ENCODE measurements at places on chromosomes 3 and 15. TPM values are rescaled to one million over a fixed set of nuclear protein-coding genes. Genes with fewer than 3 reads are reported as not detected.

ANKUB1 gene
- total RNA-seq, result not detected

PIGZ gene
- total RNA-seq, result 3.5 TPM

TMEM212 gene
- total RNA-seq, result not detected

PAK6 gene
- total RNA-seq, result 0.31 TPM

MYO9A gene
- 39.2 TPM for total RNA-seq

FAM3D gene
- total RNA-seq, result not detected

SRPRB gene
- 22.9 TPM for total RNA-seq

UBL7 gene
- 79.9 TPM for total RNA-seq

- peaks cover 3% of the 10 kb centered on the region for H3K27me3 ChIP-seq
- peaks cover 5% of the 10 kb centered on the region for H3K36me3 ChIP-seq
These were observed 11.1 kb upstream of the RPP25 start for GRCh38 chr15:74967670-74968069.

DNA sequence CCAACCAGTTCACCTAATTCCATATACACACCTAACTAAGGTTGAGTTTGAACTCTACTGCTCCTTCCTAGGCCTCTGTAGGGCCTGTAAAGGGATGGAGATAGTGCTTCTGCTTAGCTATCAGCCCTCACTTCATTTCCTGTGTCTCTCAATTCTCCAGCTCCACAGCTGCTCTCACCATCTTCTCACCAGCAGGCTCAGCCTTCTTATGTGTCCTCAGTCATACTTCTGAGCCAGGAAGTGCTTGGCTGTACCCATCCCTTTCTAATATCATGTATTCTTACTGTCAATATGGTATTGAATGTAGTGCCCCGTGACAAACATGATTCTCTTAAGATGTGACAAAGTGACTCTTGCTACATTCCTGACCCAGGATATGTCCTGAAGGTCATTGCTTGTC is 116.9 kb downstream of the SLC9A9 start:
- no peak overlapping the region for H3K27ac ChIP-seq
- no peak overlapping the region for H3K4me3 ChIP-seq
- peaks cover 6% of the 10 kb centered on the region for H3K27me3 ChIP-seq
- DNase-seq, result no peak

- peak overlapping the region; percentile 25 for H3K27ac ChIP-seq
- peak overlapping the region; percentile 56 for H3K4me3 ChIP-seq
- no peak for DNase-seq
- H3K4me1 ChIP-seq, result peaks cover 5% of the 10 kb centered on the region
These were observed 1.8 kb upstream of the PLA2G4B start for GRCh38 chr15:41836713-41837454.

DNA sequence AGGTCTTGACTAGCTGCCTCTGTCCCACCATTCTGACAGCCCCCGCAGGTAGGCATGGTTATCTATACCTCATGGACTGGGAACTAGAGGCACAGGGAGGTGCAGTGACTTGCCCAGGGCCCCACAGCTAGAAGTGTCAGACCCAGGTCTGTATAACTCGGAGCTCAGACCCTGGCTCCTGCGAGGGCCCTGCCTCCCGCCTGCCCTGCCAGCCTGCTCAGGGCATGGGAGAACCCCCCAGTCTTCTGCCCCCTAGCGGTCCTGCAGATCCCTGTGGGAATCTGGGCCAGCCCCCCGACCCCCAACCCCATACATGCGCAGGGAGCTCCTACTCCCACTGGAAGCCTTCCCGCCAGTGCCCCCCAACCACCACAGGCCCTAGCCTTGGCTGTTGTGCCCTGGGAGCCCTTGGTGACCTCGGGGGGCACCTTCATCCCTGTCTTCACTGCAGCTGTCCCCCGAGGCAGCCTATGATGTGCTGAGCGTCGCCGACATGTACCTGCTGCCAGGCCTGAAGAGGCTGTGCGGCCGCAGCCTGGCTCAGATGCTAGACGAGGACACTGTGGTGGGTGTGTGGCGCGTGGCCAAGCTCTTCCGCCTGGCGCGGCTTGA is 6.9 kb downstream of the ABTB1 start:
- peaks cover 4% of the 10 kb centered on the region for H3K36me3 ChIP-seq
- H3K4me1 ChIP-seq, result peaks cover 4% of the 10 kb centered on the region
- peaks cover 7% of the 10 kb centered on the region for H3K27me3 ChIP-seq
- peak; percentile 46 for DNase-seq

DNA sequence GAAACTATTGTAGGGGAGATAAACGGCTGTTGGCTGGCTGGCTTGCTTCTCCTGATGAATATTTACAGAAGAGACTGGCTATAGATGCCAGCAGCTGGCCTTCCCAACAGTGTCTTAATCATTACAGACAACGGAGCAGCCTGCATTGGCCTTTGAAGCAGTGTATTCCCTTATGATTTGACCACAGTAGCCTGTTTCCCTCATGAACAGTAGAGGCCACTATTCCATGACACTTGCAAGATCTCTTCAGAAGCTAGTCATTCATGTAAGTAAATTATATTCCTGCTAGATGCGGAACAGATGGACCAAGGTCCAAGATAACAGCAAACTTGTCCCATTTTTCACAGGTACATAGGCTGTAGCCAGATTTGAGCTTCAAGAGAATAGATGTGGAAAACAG is 47.3 kb downstream of the TMCO5A start:
- H3K27ac ChIP-seq, result no peak overlapping the region
- H3K27me3 ChIP-seq, result peaks cover 2% of the 10 kb centered on the region
- no peaks in the 10 kb centered on the region for H3K4me1 ChIP-seq
- no peaks in the 10 kb centered on the region for H3K36me3 ChIP-seq

- H3K27ac ChIP-seq, result no peak overlapping the region
- no peak for DNase-seq
- no peak overlapping the region for H3K4me3 ChIP-seq
- H3K4me1 ChIP-seq, result peaks cover 7% of the 10 kb centered on the region
- H3K27me3 ChIP-seq, result peaks cover 1% of the 10 kb centered on the region
These were observed 37.2 kb upstream of the TM4SF1 start for GRCh38 chr3:149414557-149415231.

GRCh38 chr3:178420033-178420432 is 116.2 kb upstream of the KCNMB2 start:
- H3K4me3 ChIP-seq, result no peak overlapping the region
- no peaks in the 10 kb centered on the region for H3K36me3 ChIP-seq
- H3K4me1 ChIP-seq, result no peaks in the 10 kb centered on the region
- H3K27me3 ChIP-seq, result no peaks in the 10 kb centered on the region
- no peak for DNase-seq

- H3K4me3 ChIP-seq, result no peak overlapping the region
- H3K36me3 ChIP-seq, result no peaks in the 10 kb centered on the region
- peaks cover 14% of the 10 kb centered on the region for H3K4me1 ChIP-seq
- no peak for DNase-seq
These were observed 105.4 kb downstream of the CLASP2 start for GRCh38 chr3:33612607-33613006.

DNA sequence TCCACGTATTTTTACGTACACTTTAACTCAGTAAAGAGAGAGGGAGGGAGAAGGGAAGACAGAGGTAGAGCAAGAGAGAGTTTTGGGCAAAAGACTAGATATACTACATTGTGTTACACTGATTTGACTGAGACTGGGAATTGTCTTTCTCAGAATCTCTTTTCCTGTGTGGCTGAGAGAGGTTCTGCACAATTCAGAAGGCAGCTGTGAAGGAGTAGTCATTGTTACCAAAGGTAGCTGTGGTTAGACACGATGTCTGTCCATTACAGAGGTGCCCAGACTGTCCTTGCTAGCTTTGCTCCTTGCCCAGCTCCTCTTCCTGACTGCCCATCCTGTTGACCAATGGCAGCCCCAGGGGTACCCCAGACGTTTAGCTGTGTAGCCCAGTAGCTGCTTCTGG is 577.5 kb upstream of the CBLB start:
- DNase-seq, result no peak
- no peak overlapping the region for H3K4me3 ChIP-seq
- H3K27ac ChIP-seq, result no peak overlapping the region
- H3K27me3 ChIP-seq, result no peaks in the 10 kb centered on the region

GRCh38 chr3:165194511-165195240 is 1.5 kb downstream of the SLITRK3 start:
- peaks cover 27% of the 10 kb centered on the region for H3K27me3 ChIP-seq
- H3K27ac ChIP-seq, result no peak overlapping the region
- peaks cover 3% of the 10 kb centered on the region for H3K36me3 ChIP-seq
- peaks cover 39% of the 10 kb centered on the region for H3K4me1 ChIP-seq
- no peak for DNase-seq

- H3K4me1 ChIP-seq, result peaks cover 3% of the 10 kb centered on the region
- H3K27ac ChIP-seq, result no peak overlapping the region
- H3K4me3 ChIP-seq, result no peak overlapping the region
- H3K27me3 ChIP-seq, result peaks cover 6% of the 10 kb centered on the region
- no peak for DNase-seq
These were observed 59.6 kb downstream of the BDH1 start for GRCh38 chr3:197495999-197496745.

- H3K27ac ChIP-seq, result no peak overlapping the region
- no peak overlapping the region for H3K4me3 ChIP-seq
- H3K36me3 ChIP-seq, result no peaks in the 10 kb centered on the region
- H3K4me1 ChIP-seq, result peaks cover 6% of the 10 kb centered on the region
- H3K27me3 ChIP-seq, result peaks cover 2% of the 10 kb centered on the region
These were observed 24.6 kb upstream of the DMXL2 start for GRCh38 chr15:51647128-51647562.

GRCh38 chr3:67044295-67044694 is 46.2 kb downstream of the KBTBD8 start:
- no peaks in the 10 kb centered on the region for H3K36me3 ChIP-seq
- no peak overlapping the region for H3K27ac ChIP-seq
- H3K4me1 ChIP-seq, result peaks cover 6% of the 10 kb centered on the region
- DNase-seq, result no peak
- no peak overlapping the region for H3K4me3 ChIP-seq

DNA sequence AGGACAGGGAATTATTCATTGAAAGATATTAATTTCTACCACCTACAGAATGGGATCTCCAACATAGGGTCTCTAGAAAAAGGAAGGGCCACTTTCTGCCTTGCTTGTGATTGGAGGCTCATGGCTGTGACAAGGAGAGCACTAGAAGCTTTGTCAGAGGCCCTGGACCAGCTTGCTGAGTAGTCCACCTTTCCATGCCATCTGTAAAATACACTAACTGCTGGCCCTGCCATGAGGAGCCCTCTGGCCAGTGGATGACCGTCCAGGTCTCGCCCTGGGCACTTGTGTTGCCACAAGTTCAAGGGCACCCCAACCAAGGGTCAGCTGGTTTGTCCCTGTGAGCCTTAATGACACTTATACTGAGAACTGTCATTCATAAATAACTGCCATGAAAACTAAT is 1.6 kb upstream of the SYNM start:
- H3K27ac ChIP-seq, result no peak overlapping the region
- H3K27me3 ChIP-seq, result peaks cover 9% of the 10 kb centered on the region
- DNase-seq, result no peak

GRCh38 chr15:36598529-36599177 is 19.2 kb downstream of the CDIN1 start:
- no peaks in the 10 kb centered on the region for H3K36me3 ChIP-seq
- peaks cover 5% of the 10 kb centered on the region for H3K4me1 ChIP-seq
- no peaks in the 10 kb centered on the region for H3K27me3 ChIP-seq
- H3K4me3 ChIP-seq, result no peak overlapping the region

GRCh38 chr3:42732829-42733459 is 30.3 kb upstream of the HHATL start:
- peak; percentile 31 for DNase-seq
- H3K27ac ChIP-seq, result no peak overlapping the region
- H3K4me3 ChIP-seq, result no peak overlapping the region
- H3K36me3 ChIP-seq, result no peaks in the 10 kb centered on the region
- no peaks in the 10 kb centered on the region for H3K4me1 ChIP-seq
- peaks cover 11% of the 10 kb centered on the region for H3K27me3 ChIP-seq

DNA sequence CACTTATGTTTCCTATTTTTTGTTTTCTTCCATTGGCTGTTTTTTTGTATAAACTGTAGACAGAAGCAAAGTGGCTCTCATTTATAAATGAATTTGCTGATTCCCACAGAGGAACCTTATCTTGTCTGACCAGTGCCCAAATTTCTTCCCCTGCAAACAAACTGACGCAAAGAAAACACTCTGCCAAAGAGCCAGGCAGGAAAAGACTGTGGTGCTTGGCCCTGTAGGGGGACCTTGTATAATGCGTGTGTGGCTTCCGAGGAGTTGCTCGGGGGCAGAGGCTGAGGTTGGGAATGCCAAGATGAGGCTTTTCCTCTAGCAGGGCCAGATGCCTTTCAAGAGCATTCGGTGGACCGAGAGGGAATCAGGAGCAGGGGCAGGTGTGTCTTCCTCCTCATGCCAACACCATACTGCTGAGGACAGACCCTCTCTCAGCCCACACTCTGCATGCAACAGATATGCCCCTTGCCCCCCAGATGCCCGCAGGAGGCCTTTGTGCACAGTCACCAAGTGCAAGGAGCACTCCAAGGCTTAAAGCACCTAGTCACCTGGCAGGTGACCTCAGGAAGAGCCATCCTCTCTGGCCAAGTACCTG is 104.3 kb upstream of the ABHD17C start:
- DNase-seq, result no peak
- no peaks in the 10 kb centered on the region for H3K27me3 ChIP-seq
- no peak overlapping the region for H3K27ac ChIP-seq
- no peak overlapping the region for H3K4me3 ChIP-seq
- no peaks in the 10 kb centered on the region for H3K36me3 ChIP-seq

DNA sequence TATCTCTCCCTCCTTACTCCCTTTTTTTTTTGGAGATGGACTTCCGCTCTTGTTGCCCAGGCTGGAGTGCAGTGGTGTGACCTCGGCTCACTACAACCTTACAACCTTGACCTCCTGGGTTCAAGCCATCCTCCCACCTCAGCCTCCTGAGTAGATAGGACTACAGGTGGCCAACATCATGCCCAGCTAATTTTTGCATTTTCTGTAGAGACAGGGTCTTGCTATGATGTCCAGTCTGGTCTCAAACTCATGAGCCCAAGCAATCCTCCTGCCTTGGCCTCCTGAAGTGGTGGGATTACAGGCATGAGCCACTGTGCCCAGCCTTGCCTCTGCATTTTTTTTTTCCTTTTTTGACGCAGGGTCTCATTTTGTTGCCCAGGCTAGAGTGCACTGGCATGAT is 17.1 kb downstream of the STAG1 start:
- peaks cover 29% of the 10 kb centered on the region for H3K4me1 ChIP-seq
- H3K27ac ChIP-seq, result peak overlapping the region; percentile 72
- DNase-seq, result no peak
- no peaks in the 10 kb centered on the region for H3K36me3 ChIP-seq
- H3K27me3 ChIP-seq, result no peaks in the 10 kb centered on the region

- H3K36me3 ChIP-seq, result no peaks in the 10 kb centered on the region
- no peak overlapping the region for H3K4me3 ChIP-seq
- peaks cover 34% of the 10 kb centered on the region for H3K4me1 ChIP-seq
- peaks cover 19% of the 10 kb centered on the region for H3K27me3 ChIP-seq
These were observed 2.1 kb downstream of the VIPR1 start for GRCh38 chr3:42504334-42505127.

- H3K27ac ChIP-seq, result peak overlapping the region; percentile 43
- H3K4me3 ChIP-seq, result peak overlapping the region; percentile 81
- H3K27me3 ChIP-seq, result peaks cover 32% of the 10 kb centered on the region
These were observed 2.3 kb downstream of the GORASP1 start for GRCh38 chr3:39104961-39105686.

GRCh38 chr15:37252530-37252929 is 152.2 kb upstream of the MEIS2 start:
- H3K4me1 ChIP-seq, result no peaks in the 10 kb centered on the region
- no peak overlapping the region for H3K27ac ChIP-seq
- no peaks in the 10 kb centered on the region for H3K27me3 ChIP-seq
- H3K4me3 ChIP-seq, result no peak overlapping the region

GRCh38 chr15:77702211-77702957 is 69.7 kb upstream of the LINGO1 start:
- H3K27ac ChIP-seq, result no peak overlapping the region
- peaks cover 10% of the 10 kb centered on the region for H3K27me3 ChIP-seq
- no peak overlapping the region for H3K4me3 ChIP-seq
